ENCODE measurements at places on chromosomes 5 and 9.

GRCh38 chr5:162824360-162824759 lies 613.0 kb upstream of the CCNG1 start:
- no peak for DNase-seq

GRCh38 chr9:124771867-124772679 lies 962 bp upstream of the NR6A1 start:
- DNase-seq, result peak; percentile 73

- no peak for DNase-seq
These were observed 18.6 kb downstream of the BAAT start for GRCh38 chr9:101366038-101366756.

DNA sequence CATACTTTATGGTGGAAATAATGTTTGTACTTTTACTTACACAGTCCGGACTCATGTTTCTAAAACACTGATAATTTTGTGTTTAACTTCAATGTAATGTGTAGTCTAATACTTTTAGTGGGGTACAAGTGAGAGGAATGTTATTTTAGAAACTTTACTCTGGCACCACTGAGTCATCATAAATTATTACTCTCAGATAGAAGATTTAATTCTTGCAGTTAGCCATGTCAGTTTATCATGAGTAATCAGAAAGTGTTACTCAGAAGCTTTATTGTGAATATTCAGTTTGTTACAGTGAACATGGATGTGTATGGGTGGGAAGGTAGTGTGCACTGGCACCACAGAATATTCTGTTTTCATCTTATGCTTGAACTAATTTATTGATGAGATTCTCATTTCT lies 20.0 kb downstream of the OGN start:
- DNase-seq, result peak; percentile 35

- no peak for DNase-seq
These were observed 690.4 kb downstream of the SLCO4C1 start for GRCh38 chr5:101605700-101606099.

DNA sequence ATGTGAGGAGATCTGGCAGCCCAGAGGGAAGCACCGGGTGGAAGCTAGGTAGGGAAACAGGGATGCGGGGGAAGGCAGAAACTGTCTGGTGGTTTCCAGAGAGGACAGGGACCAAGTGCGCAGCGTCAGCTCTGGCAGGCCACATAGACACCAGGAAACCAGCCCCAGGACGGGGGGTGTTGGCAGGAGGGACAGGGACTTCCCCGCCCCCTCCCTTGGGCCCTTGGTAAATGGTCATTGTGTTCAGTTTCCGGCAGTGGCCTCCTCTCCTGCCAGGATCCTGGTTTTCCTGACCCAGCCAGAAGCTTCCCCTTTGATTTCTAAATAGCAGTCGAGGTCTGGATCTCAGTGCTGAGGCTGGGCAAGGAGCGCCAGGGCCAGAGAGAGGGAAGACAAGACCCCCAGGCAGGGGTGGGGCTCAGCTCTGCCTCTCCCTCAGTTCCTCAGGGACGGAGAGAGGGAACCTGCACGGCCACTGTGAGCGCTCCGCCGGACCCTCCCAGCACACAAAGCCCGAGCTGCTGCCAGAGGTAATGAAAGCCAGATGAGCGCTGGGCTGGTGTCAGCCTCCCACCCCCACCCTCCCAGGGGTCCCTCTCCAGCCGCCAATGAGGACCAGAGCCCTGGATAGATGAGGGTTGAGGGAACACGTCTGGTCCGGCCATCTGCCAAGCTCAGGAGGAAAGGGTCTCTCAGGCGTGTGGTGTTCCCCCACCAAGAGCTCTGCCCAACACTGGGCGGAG lies 1.8 kb downstream of the RALGDS start:
- DNase-seq, result no peak

Measured in PC-3 (cell line).